ENCODE measurements at places on chromosomes 11 and 22.

GRCh38 chr22:24699876-24700275, 74.6 kb downstream of the PIWIL3 start:
- no peak for DNase-seq

- no peak for DNase-seq
Observed at GRCh38 chr11:15418921-15419320, 304.2 kb downstream of the INSC start.

GRCh38 chr11:63882555-63883242, 34.3 kb downstream of the RCOR2 start:
- peak; percentile 93 for DNase-seq

DNA sequence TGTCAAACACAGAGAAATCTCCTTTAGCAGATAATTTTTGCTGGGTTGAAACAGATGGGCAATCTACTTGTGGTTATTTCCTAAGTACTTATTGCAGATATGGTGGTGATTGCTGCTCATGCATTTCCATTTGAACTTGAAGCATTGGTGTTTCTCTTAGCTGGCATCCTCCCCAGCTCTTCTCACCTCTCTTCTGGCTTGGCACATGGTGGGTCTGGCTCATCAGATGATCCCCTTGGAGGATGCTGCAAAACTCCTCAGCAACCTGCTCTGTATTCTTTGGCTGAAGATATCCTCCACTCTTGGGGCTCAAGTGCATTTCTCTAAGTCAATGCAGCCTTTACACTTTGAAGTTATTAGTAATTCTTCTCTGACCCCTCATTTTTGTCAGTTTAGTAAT, 87.3 kb upstream of the MYO18B start:
- no peak for DNase-seq

- peak; percentile 74 for DNase-seq
Observed at GRCh38 chr11:86182976-86183584, 61.5 kb upstream of the EED start.

- no peak for DNase-seq
Observed at GRCh38 chr11:89293965-89294679, 116.4 kb downstream of the TYR start.

- peak; percentile 72 for DNase-seq
Observed at GRCh38 chr22:43228330-43228729, 41.4 kb upstream of the TTLL12 start.

DNA sequence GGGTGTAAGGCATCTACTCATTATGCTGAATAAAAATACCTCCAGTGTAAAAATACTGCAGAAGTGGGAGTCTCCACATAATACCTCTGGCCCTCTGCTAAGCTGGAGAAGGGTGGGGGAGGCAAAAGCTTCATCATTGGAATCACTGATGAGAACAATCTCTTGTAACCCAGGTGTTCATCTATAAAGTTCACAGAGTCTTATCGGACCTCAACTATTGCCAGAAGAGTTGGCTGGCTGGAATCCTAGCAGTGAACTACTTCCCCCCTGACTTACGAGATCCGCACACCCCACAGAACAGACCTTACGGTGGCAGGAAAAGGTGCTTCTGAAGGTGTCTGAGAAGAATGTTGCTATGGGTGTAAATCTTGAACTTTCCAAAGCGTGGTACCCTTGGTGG, 2.5 kb downstream of the OR8D1 start:
- DNase-seq = no peak

DNA sequence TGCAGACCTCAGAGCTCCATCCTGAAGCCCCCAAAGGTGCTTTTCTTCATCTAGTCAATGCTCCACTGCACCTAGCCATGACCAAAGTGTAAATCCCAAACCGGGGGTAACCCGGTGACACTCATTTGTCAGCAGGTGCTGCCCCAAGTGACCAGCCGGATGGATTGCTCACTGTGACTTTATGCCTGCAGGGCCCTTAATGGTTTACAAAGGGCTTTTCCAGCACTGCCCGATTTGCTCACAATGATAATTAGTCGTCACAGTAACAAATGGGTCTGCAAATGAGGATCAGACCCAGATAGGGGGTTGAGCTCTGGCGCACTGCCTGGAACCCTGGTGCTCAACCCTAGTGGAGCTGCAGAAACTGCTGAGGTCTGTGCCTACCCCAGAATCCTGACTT, 45.7 kb upstream of the CD5 start:
- DNase-seq = no peak

DNA sequence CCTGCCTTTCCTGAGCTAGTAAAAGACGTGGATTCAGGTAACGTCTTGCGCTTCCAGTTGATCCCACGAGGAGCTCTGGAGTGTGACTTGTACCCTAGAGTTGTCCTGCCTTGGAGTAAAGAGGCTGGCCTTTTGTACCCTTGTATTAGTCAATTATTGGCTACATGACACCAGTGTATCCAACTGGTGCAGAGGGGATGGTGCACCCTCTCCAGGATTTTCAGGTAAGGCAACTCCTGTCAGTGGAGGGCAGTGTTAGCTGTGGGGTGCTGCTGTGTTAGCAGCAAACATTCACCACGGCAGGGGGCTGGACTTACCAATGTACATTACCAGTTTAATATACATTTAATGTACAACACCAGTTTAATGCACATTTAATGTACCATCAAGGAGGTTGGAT, 233.5 kb downstream of the MIAT start:
- DNase-seq = no peak

GRCh38 chr11:125358254-125358840, 137.7 kb downstream of the FEZ1 start:
- peak; percentile 14 for DNase-seq

DNA sequence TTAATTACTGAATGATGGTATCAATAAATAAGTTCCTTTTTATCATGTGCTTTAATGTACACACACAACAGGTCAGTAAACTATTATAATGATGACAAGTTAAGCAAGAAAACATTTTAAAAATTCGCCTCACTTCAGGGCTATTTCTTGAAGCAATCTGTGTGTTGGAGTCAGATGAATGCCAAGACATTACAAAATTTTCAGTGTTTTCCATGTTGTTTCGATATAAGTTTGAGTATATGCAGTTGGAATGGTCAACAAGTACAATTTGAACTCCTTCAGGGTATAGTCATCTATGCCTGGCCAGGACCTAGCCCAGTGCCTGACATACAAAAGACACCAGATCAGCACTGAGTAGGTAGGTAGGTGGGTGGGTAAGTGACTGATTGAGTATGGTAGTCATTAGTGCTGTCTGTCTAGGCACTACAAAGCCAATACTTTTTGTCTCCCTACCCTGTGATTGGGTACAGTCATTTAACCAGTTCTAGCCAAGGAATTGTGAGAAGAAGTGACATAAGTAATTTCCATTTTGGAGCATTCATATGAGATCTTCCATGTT, 7.5 kb downstream of the PRCP start:
- no peak for DNase-seq
